ENCODE measurements at places on chromosomes 4 and X.

DNA sequence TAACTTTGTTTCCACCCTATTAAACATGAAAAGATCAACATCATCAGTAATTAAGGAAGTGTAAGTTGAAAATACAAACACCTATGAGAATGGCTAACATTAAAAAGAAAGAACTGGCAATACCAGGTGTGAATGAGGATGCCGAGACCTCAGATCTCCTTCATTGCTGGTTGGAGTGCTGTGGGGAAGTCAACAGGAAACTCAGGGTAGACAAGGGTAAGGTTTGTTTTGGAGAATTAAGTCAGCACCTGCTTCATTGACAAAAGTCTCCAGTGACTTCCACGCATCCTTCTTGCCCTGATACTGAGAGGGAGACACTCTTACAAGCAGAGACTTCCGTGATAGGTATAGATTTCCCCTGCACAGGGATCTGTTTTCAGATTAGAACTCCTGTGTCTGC is 106.1 kb downstream of the IRF2 start:
- no peak for DNase-seq

- DNase-seq = no peak
Observed at GRCh38 chr4:129641179-129641578, 545.2 kb downstream of the C4orf33 start.

- DNase-seq = no peak
Observed at GRCh38 chrX:131987252-131987651, 35.9 kb upstream of the STK26 start.

DNA sequence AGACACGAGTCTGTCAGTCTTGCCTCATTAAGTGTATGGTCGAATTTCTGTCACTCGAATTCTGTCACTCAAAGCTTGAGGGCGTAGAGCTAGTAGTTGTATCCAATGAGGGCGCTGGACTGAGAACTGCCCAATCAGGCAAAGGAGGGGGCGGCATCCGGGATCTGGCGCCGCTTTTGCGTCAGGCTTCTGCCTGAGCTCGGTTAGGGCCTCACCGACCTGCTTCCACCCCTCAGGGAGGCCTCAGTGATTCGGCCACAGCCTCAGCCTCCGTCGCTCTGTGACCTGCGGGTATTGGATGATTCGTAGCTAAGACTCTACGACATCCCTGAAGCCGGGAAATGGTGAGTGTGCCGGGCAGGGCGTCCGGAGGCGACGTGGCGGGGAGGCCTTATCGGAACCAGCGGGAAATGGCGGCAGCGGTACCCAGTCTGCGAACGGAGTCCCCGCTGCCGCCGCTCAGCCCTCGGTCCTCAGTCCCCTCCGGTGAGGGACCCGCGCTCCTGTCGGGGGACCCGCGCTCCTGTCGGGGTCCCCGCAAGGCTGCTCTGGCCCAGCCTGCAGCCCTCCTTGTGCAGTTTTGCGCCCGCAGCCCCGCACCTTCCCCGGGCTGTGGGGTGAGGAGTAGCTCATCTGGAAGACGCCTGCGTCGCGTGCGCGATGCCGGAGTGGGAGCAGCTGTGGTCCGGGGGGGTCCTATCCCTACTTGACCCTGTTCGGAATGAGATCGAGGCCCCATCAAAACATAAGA is 88.3 kb downstream of the ZNF718 start:
- DNase-seq = no peak

DNA sequence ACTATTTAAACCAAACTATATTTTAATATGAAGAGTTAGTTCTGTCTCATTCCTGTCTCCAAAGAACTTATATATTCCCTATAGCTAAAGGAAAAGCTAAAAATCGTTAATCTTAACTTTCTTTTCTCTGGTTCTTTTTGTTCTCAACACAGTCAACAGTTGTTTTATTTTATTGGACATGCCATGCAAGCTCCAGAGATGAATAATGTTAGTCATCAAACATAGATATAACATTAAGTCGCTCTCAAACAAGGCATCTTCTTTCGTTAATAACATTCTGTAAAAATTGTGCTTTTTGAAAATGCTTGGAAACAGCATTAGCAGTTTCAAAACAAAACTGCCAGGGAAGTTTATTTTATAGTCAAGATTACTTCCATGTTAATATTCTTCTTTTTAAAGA is 117.9 kb upstream of the GPM6A start:
- no peak for DNase-seq

DNA sequence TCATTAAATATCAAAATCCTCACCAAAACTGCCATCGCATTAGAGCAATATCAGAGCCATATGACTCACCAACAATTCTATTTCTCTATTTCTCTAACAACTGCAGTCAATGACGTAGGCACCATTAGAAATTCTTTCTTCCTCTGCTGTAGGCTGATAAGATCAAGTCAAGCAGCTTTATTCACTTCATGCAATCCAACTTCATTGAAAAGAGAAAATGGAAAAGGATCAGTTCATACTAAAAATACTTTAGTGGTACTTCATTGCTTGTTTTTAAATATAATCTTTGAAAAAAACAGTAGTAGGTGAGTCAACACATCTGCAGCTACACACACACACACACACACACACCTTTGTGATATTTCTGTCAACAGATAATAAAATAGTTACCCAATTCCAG is 345.3 kb upstream of the TENM3 start:
- no peak for DNase-seq

GRCh38 chr4:76762137-76763130 is 135.5 kb downstream of the SOWAHB start:
- no peak for DNase-seq

DNA sequence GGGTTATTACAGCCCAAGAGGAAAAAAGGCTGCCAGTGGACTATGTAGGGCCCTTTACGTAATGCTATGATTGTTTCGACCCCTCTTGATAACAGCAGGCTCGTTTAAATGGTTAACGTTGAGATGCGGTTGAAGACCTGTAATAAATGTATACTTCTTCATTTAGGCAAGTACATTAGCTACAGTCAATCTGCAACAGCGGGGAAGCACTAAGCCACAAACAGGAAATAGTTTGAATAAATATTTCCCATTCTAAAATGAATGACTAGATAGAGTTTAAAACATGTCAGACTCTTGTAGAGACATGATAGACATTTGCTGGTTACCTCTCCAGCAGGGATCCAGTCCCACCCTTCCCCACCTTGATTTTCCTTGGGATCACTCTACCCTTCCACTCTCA is 38.1 kb upstream of the STIM2 start:
- DNase-seq = no peak

- DNase-seq = no peak
Observed at GRCh38 chr4:186554914-186555827, at the start of gene MTNR1A. MTNR1A (minus strand) TSS chr4:186555567; CDS start chr4:186555365, 202 bp downstream.

GRCh38 chr4:139144161-139144859 is 32.7 kb downstream of the ELF2 start:
- no peak for DNase-seq

DNA sequence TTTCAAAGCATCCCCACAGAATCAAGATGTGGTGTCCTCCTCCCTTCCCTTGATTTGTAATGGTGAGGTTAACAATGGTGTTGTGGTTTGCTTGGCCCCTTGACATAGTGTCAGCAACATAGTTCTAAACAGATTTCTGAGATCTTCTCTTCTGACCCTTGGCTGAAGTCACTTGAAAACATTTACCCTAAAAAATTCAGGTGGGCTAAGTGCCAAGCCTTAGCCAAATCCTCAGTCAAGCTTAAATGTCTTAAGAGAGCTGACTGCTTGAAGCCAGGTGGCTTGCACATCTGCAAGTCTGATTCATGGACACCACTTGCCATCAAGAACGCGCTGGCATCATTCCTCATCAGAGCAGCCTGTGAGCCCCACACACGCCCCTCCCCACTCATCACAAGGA is 173.2 kb downstream of the MGST2 start:
- no peak for DNase-seq

GRCh38 chr4:152901205-152901604 is 34.9 kb upstream of the FHDC1 start:
- no peak for DNase-seq

DNA sequence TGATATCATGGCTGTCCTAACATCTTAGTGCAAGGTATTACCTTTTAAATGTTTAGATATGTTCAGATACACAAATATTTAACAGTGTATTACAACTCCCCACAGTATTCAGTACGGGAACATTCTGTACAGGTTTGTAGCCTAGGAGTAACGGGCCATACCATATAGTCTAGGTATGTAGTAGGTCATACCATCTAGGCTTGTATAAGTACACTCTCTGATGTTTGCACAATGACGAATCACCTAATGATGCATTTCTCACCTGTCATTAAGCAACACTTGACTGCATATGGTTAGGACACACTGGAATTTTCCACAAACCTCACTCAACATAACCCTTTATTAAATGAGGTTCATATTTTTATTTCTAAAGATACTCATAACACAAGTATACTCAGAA is 67.7 kb downstream of the THOC2 start:
- no peak for DNase-seq

All from cortex of kidney (tissue), 1 donor.